Right ventricle myocardium superior (tissue), 1 donor: ENCODE measurements at places on chromosomes 6 and 20. TPM values are rescaled to one million over a fixed set of nuclear protein-coding genes. Genes with fewer than 3 reads are reported as not detected.

DNA sequence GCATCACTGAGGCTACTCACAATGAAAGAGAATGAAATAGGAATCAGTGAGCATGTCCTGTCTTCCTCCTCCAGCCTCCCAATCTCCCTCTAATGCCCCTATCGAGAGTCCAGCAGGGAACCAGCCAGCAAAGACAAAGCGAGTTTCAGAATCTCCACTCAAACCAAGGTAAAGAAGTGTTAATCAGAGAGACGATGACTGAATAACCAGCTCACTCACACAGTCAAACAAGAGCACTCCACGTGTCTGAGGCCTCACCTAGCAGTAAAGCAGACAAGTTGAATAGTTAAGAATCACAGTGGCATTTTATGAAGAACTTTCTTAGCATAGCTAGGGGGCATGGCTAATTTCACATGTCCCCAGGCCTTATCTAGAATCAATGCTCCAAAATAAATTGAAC, 3.3 kb upstream of the TREM1 start:
- DNase-seq = no peak

- DNase-seq = peak; percentile 76
Measured at GRCh38 chr6:18501663-18502013, 114.5 kb downstream of the RNF144B start.

The FAXC gene
- not detected for total RNA-seq

DNA sequence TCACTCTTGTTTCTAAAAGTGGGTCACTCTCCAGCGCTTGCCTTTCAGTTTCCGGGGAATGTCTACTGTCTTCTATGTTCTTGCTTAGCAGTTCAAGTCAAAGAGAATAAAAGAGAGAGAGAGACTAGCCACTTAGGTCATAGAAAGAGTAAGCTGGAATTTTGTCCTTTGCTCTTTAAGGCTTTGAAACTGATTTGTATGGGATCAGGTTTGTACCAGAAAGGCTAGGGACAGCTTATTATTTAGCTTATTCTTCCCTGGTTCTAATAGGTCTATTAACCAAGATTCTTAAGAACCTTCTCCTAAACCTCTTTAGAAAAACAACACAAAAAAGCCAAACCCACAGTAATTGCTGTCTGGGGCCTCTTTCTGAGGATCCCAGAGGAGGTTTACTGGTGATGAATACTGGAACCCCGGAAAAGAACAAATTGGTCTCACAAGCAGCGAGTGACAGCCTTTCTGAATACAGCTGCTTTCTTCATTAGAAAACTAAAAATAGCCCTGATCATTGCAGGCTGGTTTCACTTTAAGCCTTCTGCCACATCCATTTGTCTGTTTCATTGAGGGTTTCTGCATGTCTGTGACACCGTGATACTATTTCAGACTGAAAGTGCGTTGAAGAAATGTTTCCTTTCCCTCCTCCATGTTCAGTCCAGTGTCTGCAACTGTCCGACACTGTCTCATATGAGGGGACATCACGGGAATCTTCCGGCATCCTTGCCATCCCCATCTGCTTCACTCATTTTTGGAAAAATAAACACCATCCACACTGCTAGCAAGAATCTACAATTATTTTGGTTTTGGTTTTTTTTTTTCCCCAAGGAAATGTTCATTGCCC, 75.1 kb upstream of the ATXN1 start:
- no peak for DNase-seq

- DNase-seq = no peak
Measured at GRCh38 chr6:148435386-148435785, 92.7 kb downstream of the SASH1 start.

GRCh38 chr6:4055420-4056041, 23.4 kb downstream of the FAM217A start:
- no peak for DNase-seq

The OTOR gene
- not detected for total RNA-seq

GRCh38 chr20:7935027-7935551, 5.2 kb downstream of the HAO1 start:
- no peak for DNase-seq

DNA sequence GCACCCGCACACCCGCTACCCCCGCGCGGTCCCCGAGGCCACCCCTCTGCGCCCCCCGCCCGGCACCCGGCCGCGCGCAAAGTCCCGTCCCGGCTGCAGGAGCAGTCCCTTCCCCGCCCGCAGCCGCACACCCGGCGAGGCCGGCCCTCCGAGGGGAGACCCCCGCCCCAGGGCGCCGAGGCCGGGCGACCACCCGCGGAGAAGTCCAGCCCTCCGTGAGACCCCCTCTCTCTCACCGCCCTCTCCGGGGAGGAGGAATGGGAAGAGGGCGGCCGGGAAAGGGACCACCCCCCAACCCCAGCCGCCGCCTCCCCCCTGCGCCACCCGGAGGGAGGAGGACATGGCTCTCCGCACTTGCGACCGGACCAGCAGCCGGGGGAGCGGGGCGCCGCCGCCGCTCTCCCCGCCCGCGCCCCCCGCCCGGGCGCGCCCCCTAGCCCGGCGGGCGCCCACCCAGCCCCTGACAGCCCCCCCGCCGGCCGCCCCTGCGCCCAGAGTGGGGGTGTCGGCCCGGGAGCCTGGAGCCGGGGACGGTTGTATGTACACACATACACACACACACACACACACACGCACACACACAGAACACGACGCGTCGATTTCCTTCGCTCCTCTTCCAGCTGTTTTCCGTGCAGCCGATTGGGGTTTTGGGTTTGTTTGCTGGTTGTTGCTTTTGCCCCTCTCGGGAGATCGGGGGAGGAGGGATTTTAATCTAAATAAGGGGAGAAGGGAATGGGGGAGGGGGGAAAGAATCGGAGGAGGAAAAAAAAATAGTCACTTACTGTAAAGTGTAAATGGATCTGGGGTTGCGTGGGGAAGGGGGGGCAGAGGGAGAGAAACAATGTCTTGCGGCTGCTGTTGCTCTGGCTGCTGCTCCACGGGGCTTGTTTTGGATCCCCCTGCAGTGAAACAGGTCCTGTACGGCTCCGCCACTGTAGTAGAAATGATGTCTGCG, at the start of gene ATXN1:
ATXN1 (minus strand) TSS at position 945 of the 955 bp plus-strand sequence.
- DNase-seq = peak; percentile 78

The VGLL2 gene
- not detected for total RNA-seq

The CDH4 gene
- 0.05 TPM for total RNA-seq

GRCh38 chr6:44504301-44504791, 116.8 kb downstream of the CDC5L start:
- no peak for DNase-seq

DNA sequence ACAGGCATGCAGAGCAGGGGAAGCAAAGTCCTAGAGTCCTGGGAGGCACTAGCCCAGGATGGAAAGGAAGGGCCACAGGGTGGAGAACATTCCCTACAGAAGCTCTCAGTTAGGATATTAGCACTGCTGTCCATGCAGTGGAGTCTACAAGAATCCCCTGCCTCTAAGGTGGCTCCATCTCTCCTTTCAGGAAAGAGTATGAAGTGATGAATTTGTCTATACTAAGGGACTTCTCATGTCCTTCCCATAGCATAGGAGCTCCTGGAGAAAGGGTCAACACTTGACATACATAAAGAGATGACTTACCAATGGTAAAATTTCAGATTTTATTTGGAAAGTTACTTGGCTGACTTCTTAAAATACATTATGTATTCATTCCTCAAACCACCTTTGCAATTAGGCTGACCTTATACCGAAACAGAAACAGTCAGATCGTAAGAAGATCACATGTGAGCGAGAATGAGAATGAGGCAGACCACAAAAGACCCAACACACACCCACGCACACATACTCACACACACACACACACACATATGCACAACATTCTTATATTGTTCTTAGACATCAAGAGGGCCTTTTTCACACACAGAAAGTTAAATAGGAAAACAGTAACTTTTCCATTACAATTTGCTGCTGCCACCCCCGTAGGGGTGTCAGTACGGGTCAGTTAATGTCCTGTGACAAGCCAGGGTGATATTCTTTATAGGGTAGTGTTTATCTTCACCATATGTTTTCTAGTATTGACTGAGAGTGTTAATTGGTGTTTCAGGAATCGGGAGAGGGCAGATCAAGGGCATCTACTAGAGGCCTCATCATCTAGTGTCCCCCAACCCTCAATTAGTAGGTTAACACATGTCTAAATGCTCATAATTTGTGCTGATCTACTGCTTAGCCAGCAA, 159.4 kb downstream of the FAXC start:
- no peak for DNase-seq

The NMBR gene
- not detected for total RNA-seq

DNA sequence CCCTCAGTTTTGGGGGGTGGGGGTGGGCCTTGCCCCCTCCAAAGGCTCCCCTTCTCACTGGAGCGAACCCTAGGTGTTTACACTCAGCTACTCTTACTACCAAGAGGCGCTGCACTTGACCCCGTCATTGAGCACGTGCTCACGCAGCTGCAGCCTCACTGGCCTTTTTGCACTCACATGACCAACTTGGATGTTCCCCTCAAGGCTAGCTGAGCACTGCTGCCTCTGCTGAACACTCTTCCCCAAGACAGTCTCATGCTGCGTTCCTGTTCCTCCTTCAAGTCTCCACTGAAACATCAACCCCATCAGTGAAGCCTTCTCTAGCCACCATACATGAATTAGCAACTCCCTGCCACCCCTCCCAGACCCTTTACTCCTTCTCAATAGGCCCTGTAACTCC, 4.0 kb downstream of the SOD2 start:
- no peak for DNase-seq
